ENCODE measurements at places on chromosomes 5 and 9. TPM values are rescaled to one million over a fixed set of nuclear protein-coding genes. Genes with fewer than 3 reads are reported as not detected.

GRCh38 chr5:10836986-10837385 is 76.0 kb upstream of the DAP start:
- DNase-seq = no peak

- DNase-seq = peak; percentile 5
Observed at GRCh38 chr5:115838885-115839518, 2.4 kb downstream of the ATG12 start.

DNA sequence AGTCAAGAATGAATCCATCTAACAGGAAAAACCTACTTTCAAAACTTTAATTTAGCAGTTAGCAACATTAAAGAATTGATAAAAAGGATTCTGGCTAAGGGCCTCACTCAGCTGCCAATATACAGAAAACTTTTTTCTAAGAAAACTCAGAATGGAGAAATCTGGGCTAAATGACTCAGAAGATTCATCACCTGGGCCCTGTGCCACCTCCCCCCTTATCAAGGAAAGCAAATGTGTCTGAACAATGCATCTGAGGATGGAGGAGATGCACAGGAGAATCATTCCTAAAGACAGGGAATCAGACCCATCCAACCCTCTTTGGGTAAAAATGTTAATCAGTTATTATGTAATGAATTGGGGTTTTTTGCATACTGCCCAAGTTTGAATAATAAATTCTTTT is 592.0 kb upstream of the DMAC1 start:
- no peak for DNase-seq

DNA sequence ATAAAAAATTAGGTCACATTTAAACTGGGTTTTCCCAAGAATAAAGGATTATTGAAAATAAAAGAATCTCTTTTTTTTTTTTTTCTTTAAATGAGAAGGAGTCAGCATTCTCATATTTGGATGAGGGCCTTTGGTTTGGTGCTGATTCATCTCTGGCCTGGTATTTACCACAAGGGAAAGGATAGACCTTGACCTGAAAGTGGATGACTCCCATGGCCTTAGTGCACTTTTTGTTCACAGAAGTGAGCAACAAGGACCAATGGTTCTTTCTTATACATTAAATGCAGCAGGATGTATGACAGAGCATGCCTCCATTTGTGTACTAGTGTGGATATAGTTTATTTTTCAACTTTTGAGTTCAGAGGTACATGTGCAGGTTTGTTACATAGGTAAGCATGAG is 6.9 kb downstream of the YTHDC2 start:
- DNase-seq = no peak

- no peak for DNase-seq
Observed at GRCh38 chr9:18595597-18595996, 121.6 kb downstream of the ADAMTSL1 start.

DNA sequence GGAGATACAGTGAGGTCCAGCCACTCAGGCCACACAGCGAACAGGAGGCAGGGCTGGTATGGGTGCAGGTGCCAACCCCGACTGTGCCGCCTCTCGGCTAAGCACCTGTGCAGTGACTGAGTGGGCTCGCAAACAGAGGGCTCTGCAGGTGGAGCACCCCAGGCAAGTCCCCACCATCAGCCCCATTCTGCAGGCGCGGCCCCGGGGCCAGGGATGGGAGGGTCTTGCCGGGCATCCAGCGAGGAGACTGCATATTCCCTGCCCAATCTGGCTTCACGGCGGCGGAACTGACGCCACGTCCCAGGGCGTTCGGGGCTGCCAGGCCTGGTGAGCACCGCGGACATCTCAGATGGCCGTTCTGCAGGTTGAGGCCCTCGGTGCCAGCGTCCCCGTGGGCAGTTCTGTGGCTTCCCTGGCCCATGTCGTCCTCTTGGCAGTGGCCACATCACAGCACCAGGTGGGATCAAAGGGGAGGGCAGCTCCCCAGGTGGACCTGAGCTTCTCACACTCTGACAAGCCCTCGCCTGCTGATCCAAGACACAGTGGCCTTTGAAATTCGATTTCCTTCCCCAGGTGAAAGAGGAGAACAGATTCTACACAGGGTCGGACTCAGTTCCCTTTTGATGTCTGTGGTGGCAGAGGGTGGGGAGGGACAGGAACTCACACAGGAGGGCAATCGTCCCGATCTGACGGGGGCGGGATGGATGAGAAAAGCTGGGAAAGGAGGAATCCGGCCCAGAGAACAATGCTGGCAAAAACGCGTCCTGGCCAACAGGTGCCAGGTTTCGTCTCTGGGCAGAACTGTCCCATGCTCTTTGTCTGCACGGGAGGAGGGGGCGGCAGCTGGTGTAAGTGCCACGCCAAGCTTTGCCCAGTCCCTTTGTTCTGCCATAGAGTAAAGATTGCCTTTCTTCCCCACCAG is 18.8 kb downstream of the DBH start:
- no peak for DNase-seq

DNA sequence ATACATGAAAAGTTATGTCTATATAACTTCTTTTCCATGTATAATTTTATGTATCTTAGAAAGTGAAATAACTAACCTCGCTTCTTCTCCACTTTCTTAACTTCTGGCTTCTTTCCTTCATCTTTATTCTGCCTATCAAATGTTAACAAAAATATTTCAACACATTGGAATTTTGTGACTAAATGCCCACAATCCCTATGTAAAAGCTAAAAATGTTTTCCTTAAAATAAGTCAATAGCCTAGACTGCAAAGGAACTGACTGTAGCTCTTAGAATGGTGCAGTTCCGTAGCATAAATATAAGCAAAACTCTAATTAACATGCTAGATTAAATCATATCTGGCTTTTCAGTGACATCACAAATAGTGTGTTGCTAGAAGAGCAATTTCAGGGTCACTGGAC is 40.9 kb downstream of the PSIP1 start:
- no peak for DNase-seq

- peak; percentile 25 for DNase-seq
Observed at GRCh38 chr9:97501177-97501971, at the start of gene TMOD1. Gene TMOD1 (plus strand): TSS chr9:97501666. CDS start chr9:97524189, 22,523 bp downstream.

DNA sequence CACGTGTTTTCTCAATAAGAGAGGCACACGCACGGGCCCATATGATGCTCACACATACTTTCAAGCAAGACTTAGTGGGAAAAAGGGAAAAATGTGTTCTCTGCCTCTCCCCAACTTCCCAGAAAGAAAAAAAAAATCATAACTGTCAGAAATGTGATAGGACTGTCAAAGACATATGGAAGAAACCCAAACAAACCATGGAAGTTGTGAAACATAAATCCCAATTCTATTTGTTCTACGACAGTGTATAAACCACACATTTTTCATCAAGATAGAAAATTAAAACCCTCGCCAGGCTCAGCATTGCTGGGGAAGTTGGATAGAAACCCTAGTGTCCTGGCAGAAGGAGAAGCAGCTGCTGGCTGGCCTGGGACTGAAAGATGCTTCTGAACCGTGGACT is 211.9 kb downstream of the PAX5 start:
- no peak for DNase-seq

DNA sequence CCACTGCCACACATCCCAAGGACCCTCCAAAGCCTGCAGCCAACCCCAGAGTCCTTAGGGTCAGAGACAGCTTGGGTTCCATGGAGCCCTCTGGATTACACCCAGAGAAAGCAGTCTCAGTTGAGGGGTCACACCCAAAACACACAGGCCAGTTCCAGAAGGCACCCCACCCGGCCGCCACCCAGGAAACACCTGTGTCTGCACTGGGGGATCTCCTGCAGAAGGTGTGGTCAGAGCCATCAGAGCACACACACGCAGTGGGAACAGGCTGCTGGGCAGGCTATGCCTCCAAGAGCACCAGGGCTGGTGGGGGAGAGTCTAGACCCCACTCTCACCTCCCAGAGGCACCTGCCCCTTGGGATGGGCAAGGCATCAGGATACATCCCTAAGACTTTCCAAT is 27.3 kb downstream of the NIPAL4 start:
- DNase-seq = no peak

GRCh38 chr5:158921441-158922262 is 178.1 kb downstream of the EBF1 start:
- no peak for DNase-seq

- DNase-seq = no peak
Observed at GRCh38 chr9:91682806-91683205, 259.2 kb upstream of the NFIL3 start.

- no peak for DNase-seq
Observed at GRCh38 chr9:28320616-28321015, 747.3 kb upstream of the C9orf72 start.

- no peak for DNase-seq
Observed at GRCh38 chr9:69147041-69147834, 26.8 kb upstream of the TJP2 start.

DNA sequence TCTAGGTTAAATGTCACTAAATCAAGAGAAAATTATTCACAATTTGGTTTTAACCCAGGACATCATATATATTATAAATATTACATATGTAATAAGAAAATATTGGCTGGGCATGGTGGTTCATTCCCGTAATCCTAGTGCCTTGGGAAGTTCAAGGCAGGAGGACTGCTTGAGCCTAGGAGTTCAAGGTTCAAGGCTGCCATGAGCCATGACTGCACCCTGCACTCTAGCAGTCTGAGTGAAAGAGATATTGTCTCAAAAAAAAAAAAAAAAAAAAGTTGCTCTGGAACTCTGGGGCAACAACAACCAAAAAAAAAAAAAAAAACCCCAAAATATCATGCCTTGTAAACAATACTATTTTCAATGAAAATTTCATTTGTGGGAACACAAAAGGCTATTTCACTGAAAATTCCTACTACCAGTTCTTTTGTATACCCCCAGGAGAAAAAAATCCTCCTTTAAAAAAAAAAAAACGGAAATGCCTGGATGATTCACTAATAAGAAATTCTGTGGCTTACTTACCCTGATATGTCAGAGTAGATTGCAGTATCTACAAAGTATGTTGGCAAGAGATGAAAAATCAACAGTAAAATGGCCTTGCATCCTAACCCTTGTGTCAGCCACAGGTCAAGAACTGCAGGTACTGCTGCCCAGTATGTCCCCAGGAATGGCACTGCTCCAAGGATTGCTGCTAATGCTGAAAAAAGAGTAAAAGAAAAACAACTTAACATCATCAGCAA is 22.6 kb upstream of the CTNNAL1 start:
- DNase-seq = no peak

GRCh38 chr9:88932766-88933165 is 58.5 kb upstream of the S1PR3 start:
- no peak for DNase-seq

- DNase-seq = no peak
Observed at GRCh38 chr9:130448771-130449603, 4.2 kb downstream of the ASS1 start.

DNA sequence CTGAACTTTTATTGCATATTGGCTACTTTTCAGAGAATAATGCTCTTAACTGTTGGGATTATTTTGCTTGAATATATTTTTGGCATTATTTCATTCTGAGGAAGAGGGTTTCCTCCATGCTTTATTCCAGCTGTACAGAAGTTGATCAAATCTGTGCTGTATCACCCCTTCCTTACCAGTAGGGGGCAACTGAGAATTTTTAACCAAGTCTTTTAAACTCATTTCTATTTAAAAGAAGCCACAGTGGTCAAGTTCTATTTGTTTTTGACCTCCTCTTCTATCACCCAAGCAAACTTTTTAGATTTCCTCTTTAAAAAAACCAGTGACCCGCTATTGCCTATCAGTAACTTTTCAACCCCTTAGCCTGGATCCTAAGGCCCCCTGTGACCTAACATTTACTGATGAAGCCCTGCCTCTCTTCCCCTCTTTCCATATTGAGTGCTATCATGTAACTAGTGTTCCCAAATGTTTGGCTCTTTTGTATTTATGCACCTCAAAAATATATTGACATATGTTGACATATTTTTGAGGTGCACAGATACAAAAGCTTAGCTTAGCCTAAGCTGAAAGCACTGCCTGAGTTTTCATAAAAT is 80.6 kb downstream of the FBXO4 start:
- DNase-seq = no peak

GRCh38 chr5:128965011-128965637 is at the start of gene SLC27A6:
Gene SLC27A6 (plus strand): TSS chr5:128965488. CDS start chr5:128966138, 650 bp downstream.
- DNase-seq = no peak

DNA sequence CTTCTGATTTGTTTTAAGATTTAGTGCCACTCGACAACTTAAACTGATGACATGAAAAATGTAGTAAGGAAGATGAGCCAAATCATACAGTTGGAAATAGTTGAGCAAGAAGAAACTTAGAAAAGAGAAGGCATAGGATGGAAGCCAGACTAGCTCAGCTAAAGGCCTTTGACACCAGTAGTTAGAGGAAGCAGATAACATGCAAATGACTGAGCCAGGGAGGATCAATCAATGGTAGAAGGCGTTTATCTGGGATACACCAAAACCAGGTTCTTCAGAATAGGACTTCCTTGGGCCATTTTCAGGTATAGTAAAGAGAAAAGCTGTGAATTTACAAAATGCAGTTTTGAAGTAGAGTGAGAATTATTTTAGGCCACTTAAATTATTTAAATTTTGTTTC is 3.2 kb downstream of the TDRD7 start:
- DNase-seq = no peak

GRCh38 chr9:3401221-3401954 is 124.4 kb downstream of the RFX3 start:
- DNase-seq = no peak

DNA sequence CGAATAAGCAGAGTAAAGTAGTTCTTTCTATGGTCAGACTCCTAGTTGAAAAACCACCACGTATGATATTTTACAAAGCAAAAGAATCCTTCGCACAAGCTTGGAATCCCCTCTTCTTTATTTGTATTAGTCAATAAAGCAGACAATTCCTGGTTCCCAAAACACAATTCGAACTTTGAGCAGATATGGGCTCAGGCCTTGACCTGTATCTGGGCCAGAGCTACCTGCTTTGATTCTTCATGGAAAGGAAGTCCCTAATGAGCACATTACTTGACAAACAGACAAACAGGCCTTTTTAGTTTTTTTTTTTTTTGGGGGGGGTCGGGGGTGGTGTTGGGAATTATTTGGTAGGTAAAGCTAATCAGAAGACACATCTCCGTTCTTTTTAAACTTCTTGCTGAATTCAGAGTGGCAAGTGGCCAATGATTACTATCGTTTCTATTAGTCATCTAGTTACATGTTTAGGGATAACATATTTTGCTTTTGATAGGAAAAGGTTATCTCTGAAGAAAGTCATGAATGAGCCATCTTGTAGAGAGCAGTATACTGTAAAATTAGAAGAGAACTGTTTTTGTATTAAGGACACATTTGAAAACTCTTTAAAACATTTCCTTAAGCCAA is 116.6 kb upstream of the HMHB1 start:
- no peak for DNase-seq

- DNase-seq = no peak
Observed at GRCh38 chr5:121182788-121183490, 668.7 kb upstream of the FTMT start.

GRCh38 chr9:35226651-35227050 is 64.8 kb downstream of the UNC13B start:
- DNase-seq = no peak

- DNase-seq = no peak
Observed at GRCh38 chr5:93676704-93677103, 64.7 kb downstream of the POU5F2 start.

The SLC6A7 gene
- total RNA-seq = not detected

The PCDHGB1 gene
- total RNA-seq = not detected

The GOLM1 gene
- total RNA-seq = 1.9 TPM

The HRCT1 gene
- total RNA-seq = not detected

The SCGB3A2 gene
- total RNA-seq = 0.90 TPM

The OR1Q1 gene
- total RNA-seq = not detected

The UHRF2 gene
- total RNA-seq = 35.6 TPM

The RALGPS1 gene
- total RNA-seq = 1.1 TPM

The SLC46A2 gene
- total RNA-seq = not detected

Data from activated T-cell treated with anti-CD3 and anti-CD28 coated beads, Interleukin-2, amount 50 U/mL, for 4 hours (primary cell).